ENCODE measurements at places on chromosomes 11 and 22.

- DNase-seq = no peak
Measured at GRCh38 chr11:108938604-108939003, 273.7 kb downstream of the DDX10 start.

DNA sequence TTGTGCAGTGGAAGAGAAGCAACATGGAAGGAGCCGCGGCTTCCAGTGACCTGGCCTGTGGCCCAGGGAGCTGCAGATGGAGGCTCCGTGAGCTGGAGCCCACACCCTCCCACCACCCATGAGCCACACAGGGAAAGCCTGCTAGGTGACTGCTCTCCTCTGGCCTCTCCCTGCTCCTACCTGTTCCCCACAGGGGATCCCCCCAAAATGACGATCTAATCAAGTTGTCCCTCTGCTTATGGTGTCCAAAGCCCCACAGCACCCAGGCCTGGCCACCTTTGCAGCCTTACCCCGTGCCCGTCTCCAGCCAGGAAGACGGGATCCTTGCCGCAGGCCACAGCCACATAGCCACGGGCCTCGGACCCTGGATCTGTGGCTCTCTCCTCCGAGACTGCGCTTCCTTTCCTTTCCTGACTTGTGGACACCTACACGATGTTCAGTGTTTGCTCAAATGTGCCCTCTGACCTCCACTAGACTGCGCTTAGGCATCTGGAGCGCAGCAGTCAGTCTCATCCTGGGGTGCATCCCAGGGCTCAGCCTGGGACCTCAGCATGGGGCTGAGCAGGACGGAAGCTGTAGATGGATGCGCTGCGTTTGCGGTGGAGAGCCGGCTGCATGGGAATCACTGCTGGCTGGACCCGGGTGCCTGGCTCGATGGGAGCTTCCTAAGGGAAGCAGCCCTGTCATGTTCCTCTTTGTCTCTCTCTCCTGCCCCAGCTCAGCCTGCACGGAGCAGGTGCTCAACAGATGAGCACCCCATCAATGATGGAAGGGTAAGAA lies 133.3 kb downstream of the ST3GAL4 start:
- DNase-seq = no peak

DNA sequence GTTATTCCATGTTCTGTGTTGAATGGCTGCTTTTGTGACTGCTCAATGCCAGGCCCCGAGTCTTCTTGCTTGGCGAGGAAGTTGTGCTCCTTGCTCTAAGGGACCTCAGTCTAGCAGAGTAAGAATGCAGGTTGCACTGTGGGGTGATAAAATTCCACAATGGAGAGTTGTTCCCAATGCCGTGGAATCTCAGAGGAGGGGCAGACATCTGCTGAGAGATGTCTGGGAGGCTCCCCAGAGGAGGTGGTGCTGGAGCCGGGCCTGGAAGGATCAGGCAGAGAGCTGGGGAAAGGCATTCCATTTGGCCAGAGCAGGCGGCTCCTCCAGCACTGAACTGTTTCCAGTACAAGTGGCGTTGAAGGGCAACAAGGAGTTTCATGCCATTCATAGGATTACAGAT lies 55.2 kb downstream of the ST3GAL4 start:
- DNase-seq = no peak

DNA sequence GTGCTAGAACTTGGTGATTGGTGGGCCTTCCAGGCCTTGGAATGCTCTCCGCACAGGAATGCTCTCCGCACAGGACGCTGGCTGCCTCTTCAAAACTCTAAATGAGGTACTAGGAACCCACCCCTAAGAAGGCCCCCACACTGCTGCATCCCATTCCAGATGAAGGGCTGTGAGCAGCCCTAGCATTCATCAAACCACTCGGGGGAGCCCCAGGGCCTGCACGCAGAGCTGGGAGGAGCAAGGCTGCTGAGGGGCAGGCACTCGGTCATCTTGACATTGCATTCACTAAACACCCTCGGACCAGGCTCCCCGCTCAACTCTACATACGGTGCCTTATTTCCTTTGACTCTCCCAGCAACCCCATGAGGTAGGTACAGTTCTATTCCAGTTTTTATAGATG lies 49.2 kb upstream of the EMID1 start:
- DNase-seq = no peak
